ENCODE measurements at places on chromosomes 7 and 10.

DNA sequence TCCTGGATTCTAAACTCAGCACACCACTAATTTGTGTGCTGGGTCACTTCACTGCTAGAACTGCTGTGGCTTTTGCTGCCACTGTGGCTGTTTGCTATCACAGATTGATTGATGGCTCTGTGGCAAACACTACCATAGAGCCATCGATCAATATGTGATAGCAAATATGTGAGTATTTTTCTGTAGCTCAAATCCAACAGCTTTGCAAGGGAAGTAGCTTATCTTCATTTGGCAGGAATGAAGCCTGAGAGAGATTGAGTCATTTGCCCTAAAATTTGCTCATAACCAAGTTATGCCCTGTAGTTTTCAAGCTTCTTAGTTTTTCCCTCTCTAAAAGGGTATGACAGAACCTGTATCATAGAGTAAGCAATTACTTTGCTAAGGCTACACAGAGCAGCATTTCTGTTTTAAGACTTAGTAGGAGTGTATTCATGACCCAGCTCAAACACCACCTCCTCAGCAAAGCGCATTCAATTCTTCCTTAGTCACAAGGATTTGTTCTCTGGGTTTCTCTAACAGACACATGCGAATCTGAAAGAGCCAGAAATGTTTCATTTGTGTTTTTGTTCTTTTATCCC is 43.1 kb downstream of the MINPP1 start:
- no peak for DNase-seq

- DNase-seq = no peak
Observed at GRCh38 chr10:71434760-71435394, 38.2 kb downstream of the CDH23 start.

- DNase-seq = no peak
Observed at GRCh38 chr7:100641860-100642533, 645 bp upstream of the TFR2 start.

- DNase-seq = no peak
Observed at GRCh38 chr7:17042211-17042610, 160.4 kb upstream of the AGR3 start.

DNA sequence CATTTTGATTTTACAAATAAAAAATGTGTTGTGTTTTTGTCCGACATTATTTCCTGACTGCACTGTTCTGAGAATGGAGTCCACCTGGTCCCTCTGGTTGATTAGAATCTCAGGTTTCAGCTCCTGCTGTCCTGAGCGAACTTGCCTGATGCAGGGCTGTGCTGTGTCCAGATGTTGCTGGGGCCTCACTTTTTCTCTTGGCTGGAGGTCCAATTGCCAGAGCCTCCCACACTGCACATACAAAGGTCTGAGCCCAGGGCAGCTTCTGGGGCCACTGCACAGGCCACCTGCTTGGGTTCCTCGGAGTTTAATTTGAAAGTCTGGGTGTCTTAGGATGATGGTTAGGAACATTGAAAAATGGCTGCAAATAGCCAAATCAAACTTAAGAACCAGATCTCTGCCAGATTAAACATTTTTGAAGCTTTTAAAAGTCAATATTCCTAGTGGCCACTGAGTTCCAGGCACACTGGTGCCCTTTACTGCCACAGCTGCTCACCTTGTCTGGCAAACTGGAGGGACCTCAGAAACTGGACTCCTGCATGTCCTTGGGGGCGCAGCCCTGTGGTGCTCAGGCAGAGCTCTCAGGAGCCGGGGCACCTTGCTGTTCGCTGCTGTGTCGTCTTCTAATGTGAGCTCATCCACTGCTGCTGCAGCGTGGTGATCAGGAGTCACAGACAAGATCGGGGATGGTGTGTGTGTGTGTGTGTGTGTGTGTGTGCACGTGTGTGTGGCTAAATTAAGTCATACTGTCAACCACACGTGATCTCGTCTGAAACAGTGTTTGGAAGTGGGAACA is 75.0 kb downstream of the WDR37 start:
- no peak for DNase-seq
